ENCODE measurements at places on chromosomes 11 and 22.
A peak's percentile ranks its signal among the peaks of the same experiment; 100 is the strongest.

DNA sequence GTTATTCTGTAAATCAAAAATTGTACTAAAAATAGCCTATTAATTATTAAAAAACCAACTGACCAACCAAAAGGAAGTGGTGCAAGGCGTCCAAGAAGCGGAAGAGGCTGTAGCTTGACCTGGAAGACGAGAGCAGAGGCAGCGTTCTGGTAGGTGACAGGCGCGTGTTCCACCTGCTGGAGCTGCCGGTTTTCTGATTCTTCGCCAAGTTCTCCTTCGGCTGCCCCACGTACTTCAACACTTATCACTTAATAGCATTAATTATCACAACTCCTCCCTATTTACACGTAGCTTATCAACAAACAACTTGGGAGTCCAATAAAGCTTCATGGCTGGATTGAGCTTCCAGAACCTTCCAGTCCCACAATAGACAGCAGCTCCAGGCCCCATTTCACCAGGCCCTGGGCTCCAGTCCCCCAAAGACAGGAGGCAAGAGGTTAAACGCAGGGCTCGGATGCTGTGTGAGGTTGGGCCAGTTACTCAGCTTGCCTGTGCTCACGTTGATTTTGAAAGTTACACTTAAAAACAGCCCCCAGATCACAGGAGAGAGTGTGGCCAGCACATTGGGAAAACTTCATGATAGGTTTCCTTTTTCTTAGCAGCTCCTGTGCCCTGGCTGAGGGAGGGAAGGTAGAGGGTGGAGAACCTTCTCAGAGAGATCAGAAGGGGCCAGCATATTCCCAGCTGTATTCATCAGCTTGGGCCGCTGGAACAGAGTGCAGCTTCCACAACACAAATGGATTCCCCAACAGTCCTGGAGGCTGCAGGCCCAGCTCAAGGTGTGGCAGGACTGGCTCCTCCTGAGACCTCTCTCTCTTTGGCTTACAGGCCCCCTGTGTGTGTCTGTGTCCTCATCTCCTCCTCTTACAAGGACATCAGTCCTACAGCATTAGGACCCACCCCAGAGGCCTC is 54.2 kb upstream of the FGF3 start:
- DNase-seq: no peak

DNA sequence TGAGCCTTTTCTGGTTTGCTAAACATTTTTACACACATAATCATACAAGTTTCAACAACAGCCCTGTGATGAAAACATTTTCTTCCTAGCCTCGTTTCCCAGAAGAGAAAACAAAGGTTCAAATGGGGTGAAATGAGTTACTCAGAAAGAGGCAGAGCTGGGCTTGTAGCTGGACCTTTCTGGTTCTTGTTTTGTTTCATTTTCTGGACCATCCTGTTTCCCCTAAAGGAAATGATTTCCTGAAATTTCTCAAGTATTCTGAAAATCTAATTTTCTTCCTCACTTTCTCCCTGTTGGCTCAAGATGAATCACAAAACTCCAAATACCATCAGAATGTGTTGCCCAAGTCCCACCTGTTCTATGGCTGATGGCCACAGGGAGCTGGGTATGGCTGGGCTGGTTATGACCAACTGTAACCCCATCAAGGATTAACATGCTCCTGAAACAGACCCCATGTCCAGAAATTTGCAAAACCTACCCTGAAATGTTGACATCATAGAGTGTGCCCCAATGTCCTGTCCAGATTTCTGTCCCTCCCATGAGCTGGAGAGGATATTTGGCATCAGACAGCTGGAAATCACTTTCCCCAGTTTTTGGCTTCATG is 6.7 kb upstream of the APOL4 start:
- DNase-seq: no peak

DNA sequence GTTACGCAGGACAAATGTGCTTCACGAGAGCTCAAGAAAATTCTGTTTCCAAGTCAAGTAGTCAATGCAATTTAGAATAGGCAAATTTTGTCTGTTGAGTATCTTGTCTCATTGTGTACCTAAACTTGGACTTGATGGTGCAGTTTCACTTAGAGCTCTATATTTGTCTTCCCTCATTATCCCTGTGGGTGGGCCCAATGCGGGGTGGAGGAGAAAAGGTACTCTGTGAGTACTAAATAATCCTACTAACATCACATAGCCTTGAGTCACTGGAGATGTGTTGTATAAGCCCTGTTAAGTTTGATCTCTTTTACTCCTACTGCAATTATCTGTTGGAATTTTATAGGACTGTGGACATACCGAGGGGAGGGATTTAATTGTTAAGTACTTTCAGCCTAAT is 331.2 kb downstream of the METTL15 start:
- no peak for DNase-seq

DNA sequence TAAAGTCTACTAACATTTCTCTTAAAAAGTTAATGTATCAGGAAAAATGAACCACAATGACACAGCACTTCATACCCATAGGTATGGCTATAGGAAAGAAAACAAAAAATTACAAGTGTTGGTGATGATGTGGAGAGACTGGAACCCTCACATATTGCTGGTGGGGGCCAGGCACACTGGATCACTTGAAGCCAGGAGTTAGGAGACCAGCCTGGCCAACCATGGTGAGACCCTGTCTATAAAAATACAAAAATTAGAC is 26.7 kb downstream of the TCF20 start:
- DNase-seq: no peak

DNA sequence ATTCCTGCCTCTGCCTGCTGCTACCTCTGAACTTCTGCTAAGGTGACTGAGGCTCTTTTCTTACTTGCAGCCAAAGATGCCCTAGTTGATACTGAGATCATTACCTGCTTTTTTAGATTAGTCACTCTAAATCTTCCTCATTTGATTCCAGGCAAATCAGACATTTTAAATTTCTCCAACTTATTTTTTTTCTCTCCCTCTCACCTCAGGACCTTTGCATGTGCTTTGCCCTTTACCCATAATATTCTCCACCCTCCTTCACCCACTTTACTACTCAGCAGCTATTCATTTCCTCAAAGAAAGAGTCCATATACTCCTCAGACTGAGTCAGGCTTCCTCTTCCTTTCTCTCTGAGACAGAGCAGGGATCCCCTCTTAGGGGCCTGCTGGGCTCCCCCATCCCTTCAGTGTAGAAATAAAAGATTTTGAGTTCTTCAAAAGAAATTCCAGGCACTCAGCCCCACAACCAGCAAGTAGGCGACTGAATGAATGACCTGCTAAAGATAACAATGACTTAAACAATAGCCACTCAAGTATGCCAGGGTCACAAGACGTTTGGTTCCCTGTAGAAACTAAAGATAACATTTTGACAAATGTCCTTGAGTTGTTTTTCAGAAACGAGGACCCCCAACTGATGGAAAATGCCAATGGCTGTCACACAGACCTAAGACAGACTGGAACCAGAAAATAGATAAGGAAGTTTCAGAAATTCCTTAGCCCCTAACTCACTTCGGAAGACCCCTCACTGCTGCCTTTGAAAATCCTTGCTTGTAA is 104.2 kb downstream of the MTNR1B start:
- no peak for DNase-seq

GRCh38 chr22:46622081-46622521 is 1.9 kb downstream of the GRAMD4 start:
- DNase-seq: no peak

GRCh38 chr11:61695917-61696316 is 15.7 kb downstream of the DAGLA start:
- DNase-seq: peak; percentile 86

- no peak for DNase-seq
These were observed 3.1 kb downstream of the KCNJ5 start for GRCh38 chr11:128894286-128894681.

- no peak for DNase-seq
These were observed 708.9 kb upstream of the CCDC179 start for GRCh38 chr11:23569134-23569533.

DNA sequence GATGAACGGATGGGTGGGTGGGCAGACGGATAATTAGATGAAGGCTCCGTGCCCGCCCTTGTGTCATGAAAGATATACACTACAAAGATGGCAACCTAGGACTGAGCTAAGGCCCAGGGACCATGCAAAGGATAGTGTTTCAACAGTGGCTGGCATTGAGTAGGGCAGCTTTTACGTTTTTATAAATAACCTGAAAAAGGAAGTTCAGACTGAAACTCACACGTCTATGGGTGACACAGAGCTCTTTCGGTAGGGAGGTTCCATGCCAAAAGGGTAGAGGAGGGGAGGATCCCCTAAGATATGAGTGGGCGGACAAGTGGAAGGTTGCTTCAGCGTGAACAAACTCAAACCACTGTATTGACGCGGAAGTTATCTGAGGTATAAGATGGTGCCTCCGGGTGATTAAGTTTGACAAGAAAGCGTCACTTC is 90.5 kb downstream of the UBASH3B start:
- DNase-seq: no peak

DNA sequence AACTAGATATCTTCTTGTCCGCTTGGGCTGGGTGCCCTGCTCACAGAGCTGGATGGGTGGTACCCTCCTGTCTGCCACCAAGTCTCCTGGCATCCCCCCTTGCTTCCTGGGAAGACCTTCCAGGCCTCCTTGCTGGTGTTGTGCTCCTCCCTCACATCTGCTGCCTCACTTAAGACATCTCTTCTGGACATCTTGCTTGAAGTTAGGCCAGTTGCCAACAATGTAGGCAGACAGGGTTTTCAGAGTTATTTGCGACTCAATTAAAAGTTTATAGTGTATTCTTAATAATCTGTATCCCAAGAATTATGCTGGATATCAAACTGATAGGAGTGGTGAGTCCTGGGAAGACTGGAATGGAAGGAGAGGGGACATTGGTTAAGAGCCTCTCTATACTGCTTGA is 64.0 kb upstream of the TNRC6B start:
- DNase-seq: no peak
